ENCODE measurements at places on chromosomes 11 and 22. TPM values are rescaled to one million over a fixed set of nuclear protein-coding genes. Genes with fewer than 3 reads are reported as not detected.

Gene ST13
- total RNA-seq: 111 TPM

DNA sequence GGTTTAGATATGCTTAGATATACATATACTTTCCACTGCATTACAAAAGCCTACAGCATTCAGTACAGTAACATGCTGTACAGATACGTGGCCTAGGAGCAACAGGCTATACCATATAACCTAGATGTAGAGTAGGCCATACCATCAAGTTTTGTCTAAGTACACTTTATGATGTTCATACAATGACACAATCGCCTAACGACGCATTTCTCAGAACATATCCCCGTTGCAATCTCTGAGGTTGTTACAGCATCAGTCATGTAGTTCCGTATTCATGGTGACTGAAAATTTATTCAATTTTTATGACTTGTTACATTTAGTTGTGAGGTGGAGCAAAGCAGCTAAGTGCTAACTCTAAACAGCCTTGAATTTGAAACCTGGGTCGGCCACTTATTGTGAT lies 6.7 kb downstream of the ZBTB44 start:
- no peak overlapping the region for H3K27ac ChIP-seq
- no peak overlapping the region for H3K4me3 ChIP-seq
- H3K27me3 ChIP-seq: no peaks in the 10 kb centered on the region
- peaks cover 5% of the 10 kb centered on the region for H3K4me1 ChIP-seq

GRCh38 chr11:10864688-10865087 lies 6.8 kb upstream of the ZBED5 start:
- H3K4me1 ChIP-seq: no peaks in the 10 kb centered on the region
- no peaks in the 10 kb centered on the region for H3K36me3 ChIP-seq
- H3K27me3 ChIP-seq: no peaks in the 10 kb centered on the region
- H3K4me3 ChIP-seq: no peak overlapping the region

- no peaks in the 10 kb centered on the region for H3K27me3 ChIP-seq
- no peak overlapping the region for H3K27ac ChIP-seq
- peaks cover 8% of the 10 kb centered on the region for H3K36me3 ChIP-seq
- H3K4me1 ChIP-seq: peaks cover 21% of the 10 kb centered on the region
- H3K4me3 ChIP-seq: no peak overlapping the region
- no peak for DNase-seq
These were observed 256.8 kb downstream of the TBC1D22A start for GRCh38 chr22:47019012-47019790.

- no peak overlapping the region for H3K27ac ChIP-seq
- no peaks in the 10 kb centered on the region for H3K27me3 ChIP-seq
- H3K4me3 ChIP-seq: no peak overlapping the region
- H3K36me3 ChIP-seq: peaks cover 2% of the 10 kb centered on the region
- H3K4me1 ChIP-seq: peaks cover 9% of the 10 kb centered on the region
These were observed 4.4 kb upstream of the FOXRED2 start for GRCh38 chr22:36510966-36511881.

DNA sequence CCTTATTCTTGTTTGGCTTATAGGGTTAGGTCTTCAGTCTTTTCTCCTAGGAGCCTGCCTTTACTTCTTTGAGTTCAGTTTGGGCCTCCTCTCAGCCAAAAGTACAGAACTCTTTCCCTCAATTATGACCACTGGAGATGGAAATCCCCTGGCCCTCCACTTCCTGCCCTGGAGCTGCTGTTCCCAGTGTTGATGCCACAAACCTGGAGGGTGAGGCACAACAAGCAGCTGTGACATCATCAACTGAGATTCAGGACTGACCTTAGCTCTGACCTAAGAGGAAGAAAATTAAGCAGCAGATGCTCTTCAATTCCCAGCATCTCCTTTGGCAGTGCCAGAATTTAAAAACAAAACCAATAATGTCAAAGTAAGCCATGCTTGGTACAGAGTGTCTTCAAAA lies 3.0 kb downstream of the ABTB2 start:
- no peak overlapping the region for H3K4me3 ChIP-seq
- DNase-seq: no peak
- no peak overlapping the region for H3K27ac ChIP-seq
- H3K27me3 ChIP-seq: no peaks in the 10 kb centered on the region
- peaks cover 21% of the 10 kb centered on the region for H3K4me1 ChIP-seq
- no peaks in the 10 kb centered on the region for H3K36me3 ChIP-seq

DNA sequence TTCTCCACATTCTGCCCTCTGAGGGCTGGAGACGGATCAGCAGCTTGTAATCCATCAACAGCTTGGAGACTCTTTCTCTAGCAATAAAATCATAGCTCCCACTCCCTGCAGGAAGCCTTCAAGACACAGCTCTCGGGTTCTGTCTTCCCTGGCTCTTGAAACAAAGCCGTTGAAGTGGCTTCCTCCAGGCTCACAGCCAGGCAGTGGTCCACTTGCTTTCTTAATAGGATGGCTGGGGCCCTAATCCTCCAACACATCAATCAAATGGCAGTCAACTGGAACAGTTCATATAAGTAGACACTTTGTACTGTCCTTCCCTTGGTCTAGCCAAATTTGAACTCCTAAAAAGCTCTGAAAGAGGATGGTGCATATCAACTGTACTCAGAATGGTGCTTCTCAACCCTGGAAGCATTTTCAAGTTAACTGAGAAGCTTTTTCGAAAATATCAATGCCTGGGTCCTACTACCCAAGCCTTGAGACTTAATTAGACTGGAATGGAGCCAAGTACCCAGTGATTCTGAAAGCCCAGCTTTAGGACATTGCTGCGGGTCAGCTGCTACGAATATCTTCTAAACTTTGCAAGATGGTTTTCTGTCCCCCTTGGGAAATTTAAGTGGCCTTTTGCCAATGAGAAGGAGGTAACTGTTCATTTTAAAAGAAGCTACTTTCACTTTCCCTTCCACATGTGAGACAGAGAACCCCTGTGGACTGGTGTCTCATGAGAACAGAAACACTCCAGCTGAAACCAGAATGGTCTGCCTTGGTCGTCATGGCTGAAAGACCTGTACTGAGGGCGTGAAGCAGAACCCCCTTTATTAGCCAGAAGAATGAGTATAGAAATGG lies 74.7 kb downstream of the SC5D start:
- no peak overlapping the region for H3K4me3 ChIP-seq
- H3K27ac ChIP-seq: no peak overlapping the region
- H3K27me3 ChIP-seq: no peaks in the 10 kb centered on the region
- no peaks in the 10 kb centered on the region for H3K4me1 ChIP-seq
- no peak for DNase-seq
- no peaks in the 10 kb centered on the region for H3K36me3 ChIP-seq

Gene C11orf87
- total RNA-seq: not detected

Gene PATE4
- not detected for total RNA-seq

Gene FDXACB1
- 1.6 TPM for total RNA-seq

- no peak for DNase-seq
- H3K27me3 ChIP-seq: no peaks in the 10 kb centered on the region
These were observed 9.3 kb downstream of the SF3A1 start for GRCh38 chr22:30347255-30347892.

DNA sequence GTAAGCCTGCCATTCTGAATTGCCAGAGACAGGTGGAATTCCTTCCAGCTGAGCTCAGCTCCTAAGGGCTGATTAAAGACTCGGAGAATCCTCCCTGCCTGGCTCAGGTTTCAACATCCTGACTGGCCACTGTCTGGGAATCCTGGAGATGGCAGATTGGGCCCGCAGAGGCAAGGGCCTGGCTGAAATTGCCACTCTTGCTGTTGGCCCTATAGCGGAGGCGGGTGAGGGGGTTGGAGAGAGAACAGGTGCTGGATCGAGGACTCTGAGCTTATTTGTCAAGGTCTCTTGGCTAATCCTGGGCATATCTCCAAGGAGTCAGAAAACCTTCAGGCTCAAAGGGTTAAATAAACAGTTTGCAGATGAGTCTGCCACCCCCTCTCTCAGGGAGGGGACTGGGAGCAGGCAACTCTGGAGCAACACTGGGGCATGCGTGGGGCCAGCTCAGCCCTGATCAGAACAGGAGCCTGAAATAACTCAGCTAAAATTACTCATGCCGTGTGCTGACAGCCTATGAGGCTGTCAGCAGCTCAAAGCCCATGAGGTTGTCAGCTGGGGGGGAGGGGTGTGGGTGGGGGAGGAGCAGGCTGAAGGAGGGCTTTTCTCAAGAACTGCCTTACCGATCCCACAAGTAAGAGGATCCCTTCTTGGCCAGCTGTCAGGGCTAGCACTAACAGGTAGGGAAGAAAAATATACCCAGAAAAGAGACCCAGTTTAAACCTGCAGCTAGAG lies 14.7 kb upstream of the MFRP start:
- H3K4me1 ChIP-seq: peaks cover 62% of the 10 kb centered on the region
- H3K27me3 ChIP-seq: no peaks in the 10 kb centered on the region
- H3K36me3 ChIP-seq: no peaks in the 10 kb centered on the region
- H3K4me3 ChIP-seq: no peak overlapping the region
- H3K27ac ChIP-seq: peak overlapping the region; percentile 88

Gene NELL1
- total RNA-seq: not detected

Gene ANO9
- 0.87 TPM for total RNA-seq

DNA sequence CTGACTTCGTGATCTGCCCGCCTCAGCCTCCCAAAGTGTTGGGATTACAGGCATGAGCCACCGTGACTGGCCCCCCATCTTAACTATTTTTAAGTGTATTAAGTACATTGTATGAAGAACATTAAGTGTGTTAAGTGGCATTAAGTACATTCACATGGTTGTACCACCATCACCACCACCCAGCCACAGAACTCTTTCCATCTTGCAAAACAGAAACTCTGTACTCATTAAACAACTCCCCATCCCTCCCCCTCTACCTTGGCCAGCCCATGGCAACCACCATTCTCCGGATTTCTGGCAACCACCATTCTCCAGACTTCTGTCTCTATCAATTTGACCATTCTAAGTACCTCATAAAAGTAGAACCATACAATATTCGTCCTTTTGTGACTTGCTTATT lies 17.8 kb upstream of the PEX26 start:
- H3K4me1 ChIP-seq: peaks cover 28% of the 10 kb centered on the region
- no peak for DNase-seq
- no peak overlapping the region for H3K4me3 ChIP-seq
- H3K27me3 ChIP-seq: no peaks in the 10 kb centered on the region
- no peaks in the 10 kb centered on the region for H3K36me3 ChIP-seq

GRCh38 chr11:30760345-30760744 lies 174.2 kb upstream of the MPPED2 start:
- no peak overlapping the region for H3K4me3 ChIP-seq
- no peaks in the 10 kb centered on the region for H3K36me3 ChIP-seq
- no peaks in the 10 kb centered on the region for H3K27me3 ChIP-seq
- DNase-seq: no peak

Gene ZC3H12C
- total RNA-seq: 26.0 TPM

DNA sequence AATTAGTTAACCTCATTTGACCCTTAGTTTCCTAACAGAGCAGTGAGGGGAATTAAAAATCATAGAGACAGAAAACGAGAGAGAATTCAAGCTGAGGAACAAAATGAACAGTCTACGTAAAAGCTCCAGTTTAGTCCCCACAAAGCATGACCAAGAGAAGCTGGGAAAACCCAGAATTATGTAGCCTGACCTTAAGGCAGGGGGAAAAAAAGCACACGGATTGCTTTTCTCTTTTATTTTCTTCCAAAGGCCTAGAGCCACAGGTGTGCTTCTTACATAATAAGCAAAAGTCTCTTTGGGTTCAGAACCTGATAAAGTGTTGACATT lies 514 bp upstream of the AMBRA1 start:
- H3K4me1 ChIP-seq: peaks cover 29% of the 10 kb centered on the region
- H3K4me3 ChIP-seq: peak overlapping the region; percentile 97
- DNase-seq: no peak
- peak overlapping the region; percentile 88 for H3K27ac ChIP-seq

DNA sequence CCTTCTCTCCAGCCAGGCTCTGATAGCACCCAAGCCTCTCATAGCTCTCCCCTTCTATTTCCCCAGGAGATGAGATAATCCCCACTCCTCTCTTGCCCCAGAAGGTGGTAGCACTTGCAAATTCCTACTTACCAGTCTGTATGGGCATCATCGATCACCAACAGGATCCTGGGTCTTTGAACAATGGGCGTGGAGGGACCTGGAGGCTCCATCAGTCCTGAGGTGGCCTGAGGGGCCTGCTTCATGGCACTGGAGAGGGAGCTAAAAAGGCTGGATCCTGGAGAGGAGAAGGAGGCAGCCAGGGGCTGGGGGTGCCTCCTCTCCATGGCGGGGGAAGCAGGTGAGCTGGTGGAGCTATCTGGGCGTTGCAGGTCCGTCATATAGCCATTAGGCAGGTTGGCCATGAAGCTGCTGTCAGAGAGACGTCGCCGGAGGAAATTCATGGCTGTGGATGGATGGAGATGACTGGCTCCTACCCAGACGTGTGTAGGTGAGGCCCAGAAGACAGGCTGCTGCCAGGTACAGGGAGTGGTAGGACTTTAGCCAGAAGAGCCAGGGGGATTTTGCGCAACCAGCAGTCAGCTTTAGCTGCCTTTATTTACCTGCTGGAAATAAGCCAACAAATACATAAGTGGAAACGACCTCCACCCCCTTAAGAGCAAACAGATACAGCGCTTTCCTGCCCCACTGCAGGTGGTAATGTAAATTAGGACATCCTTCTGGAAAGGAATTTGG lies 51.8 kb downstream of the SYN3 start:
- H3K36me3 ChIP-seq: no peaks in the 10 kb centered on the region
- no peak overlapping the region for H3K4me3 ChIP-seq
- H3K4me1 ChIP-seq: no peaks in the 10 kb centered on the region
- DNase-seq: no peak
- no peaks in the 10 kb centered on the region for H3K27me3 ChIP-seq

- no peak overlapping the region for H3K27ac ChIP-seq
- H3K36me3 ChIP-seq: no peaks in the 10 kb centered on the region
- no peaks in the 10 kb centered on the region for H3K4me1 ChIP-seq
- peaks cover 97% of the 10 kb centered on the region for H3K27me3 ChIP-seq
These were observed 1.1 kb upstream of the VSIG2 start for GRCh38 chr11:124753205-124753604.

Gene C1QTNF6
- total RNA-seq: 2.6 TPM

GRCh38 chr11:126086248-126086647 lies 23.6 kb upstream of the CDON start:
- no peak overlapping the region for H3K27ac ChIP-seq
- DNase-seq: no peak
- peaks cover 25% of the 10 kb centered on the region for H3K4me1 ChIP-seq
- H3K36me3 ChIP-seq: no peaks in the 10 kb centered on the region

DNA sequence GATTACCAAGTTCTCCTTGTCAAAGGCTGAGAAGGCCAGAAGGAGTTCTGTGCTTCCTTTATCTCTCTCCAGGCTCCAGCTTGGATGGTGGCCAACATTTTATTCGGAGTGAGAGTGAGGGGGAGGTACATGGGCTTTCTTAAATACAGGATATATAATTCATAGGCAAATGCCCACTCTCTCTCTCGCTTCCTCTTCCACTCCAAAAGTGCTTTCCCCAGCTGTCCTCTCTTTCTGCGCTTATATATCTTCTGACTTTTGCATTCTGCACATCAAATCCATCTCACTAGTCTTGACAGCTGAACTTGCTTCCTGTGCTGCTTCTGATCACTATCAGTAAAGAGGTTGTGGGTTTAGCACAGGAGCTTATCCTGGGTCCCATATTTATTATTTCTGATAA lies 125.4 kb upstream of the ARHGAP20 start:
- no peak for DNase-seq
- no peak overlapping the region for H3K27ac ChIP-seq
- no peaks in the 10 kb centered on the region for H3K27me3 ChIP-seq
- H3K4me3 ChIP-seq: no peak overlapping the region

DNA sequence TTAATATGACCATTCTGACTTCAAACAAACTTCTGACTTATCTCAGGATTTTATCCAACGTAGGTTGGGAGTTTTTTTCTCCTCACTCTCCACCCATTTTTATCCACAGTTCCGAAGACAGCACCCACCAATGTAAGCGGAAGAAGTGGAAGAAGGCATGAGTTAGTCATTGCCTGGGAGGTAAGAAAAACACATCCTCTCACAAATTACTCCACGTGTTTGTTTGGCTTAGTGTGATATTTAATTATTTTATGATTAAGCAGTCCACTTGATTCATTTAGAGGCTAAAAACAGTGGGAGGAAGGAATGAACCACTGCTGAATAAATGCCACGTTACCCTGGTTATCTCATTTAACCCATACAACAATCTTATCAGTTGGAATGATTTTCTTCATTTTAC lies 389.6 kb upstream of the ARHGAP42 start:
- DNase-seq: no peak
- H3K36me3 ChIP-seq: no peaks in the 10 kb centered on the region
- no peaks in the 10 kb centered on the region for H3K4me1 ChIP-seq
